ENCODE measurements at places on chromosomes 4 and X.

GRCh38 chr4:77930876-77931275 is 68.2 kb downstream of the MRPL1 start:
- DNase-seq: peak; percentile 2

GRCh38 chr4:110248100-110248499 is 49.7 kb upstream of the ELOVL6 start:
- DNase-seq: no peak

GRCh38 chrX:63959975-63960374 is 175.0 kb upstream of the ARHGEF9 start:
- no peak for DNase-seq

GRCh38 chr4:111020961-111021360 is 398.1 kb upstream of the PITX2 start:
- DNase-seq: no peak

GRCh38 chrX:127038065-127038464 is 218.5 kb downstream of the PRR32 start:
- DNase-seq: no peak

DNA sequence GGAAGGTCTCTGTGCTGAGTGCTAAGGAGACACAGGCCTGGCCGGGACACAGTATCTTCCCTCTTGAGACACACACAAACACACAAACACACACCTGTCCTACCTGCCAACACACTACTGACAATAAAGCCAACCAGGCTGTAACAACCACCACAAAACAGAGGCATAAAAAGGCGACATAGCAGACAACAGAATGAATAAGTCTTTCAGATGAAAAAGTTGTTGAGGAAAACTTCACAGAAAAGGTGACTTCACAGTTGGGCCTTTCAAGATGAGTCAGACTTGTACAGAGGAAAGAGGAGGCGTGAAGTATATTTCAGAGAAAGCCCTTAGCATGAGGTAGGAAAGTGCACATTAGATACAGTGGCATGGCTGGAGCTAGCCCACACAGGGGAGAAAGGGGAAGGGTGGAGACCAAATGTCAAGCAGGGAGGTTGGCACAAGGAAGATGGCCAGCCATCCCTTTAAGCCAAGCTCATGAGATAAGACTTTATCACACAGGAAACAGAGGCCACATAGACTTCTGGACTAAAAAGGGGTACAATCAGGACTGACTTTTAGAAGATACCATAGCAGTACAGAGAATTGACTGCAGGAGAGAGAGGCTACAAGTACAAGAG is 54.0 kb downstream of the SLC9A7 start:
- peak; percentile 50 for DNase-seq

GRCh38 chr4:153512952-153513500 is 46.9 kb downstream of the TMEM131L start:
- DNase-seq: no peak

DNA sequence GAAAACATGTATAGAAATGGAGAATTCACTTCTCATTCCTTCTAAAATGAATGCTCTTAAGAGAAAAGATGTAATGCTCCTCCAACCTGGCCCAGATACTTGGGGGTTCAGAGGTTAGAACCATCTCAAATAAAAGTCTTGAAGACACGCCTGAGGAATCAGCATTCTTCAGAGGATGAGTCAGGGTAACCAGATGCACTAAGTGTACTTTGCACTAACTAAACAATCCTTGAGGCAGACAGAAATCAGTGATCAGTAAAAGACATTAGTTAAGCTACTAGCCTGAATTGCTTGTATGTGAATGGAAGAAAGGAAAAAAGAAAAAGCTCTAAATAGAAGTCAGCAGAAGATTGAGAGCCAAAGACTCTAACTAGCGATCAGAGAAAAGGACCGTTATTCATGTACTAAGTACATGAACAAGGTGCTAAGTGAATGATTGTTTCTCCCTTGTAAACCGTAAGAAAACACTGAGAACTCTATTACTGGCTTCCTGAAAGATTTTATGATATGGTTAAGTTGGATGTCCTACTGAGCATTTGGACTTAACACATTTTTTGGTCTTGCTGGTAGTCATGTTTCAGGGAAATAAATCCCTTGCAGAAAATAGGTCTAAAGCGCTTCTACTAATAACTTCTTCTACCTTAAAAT is 738.3 kb downstream of the STPG2 start:
- DNase-seq: peak; percentile 21

DNA sequence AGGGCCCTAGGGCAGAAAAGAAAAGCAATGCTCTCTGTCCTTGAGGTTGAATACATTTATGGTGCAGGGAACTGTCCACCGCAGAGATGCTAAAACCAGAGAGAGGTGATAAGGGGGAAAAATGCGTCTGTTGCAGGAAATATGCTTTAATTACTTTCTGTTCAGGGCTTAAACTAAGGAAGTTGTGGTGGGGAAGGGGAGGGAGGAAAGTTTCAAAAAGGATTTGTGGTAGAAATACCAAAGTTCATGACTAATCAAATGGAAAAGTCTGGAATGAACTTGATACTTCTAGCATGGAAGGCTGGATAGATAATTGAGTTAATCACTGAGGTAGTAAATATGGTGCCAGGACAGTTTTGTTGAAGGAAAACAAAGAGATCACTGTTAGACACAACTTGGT is 99.0 kb downstream of the ASB9 start:
- peak; percentile 81 for DNase-seq

DNA sequence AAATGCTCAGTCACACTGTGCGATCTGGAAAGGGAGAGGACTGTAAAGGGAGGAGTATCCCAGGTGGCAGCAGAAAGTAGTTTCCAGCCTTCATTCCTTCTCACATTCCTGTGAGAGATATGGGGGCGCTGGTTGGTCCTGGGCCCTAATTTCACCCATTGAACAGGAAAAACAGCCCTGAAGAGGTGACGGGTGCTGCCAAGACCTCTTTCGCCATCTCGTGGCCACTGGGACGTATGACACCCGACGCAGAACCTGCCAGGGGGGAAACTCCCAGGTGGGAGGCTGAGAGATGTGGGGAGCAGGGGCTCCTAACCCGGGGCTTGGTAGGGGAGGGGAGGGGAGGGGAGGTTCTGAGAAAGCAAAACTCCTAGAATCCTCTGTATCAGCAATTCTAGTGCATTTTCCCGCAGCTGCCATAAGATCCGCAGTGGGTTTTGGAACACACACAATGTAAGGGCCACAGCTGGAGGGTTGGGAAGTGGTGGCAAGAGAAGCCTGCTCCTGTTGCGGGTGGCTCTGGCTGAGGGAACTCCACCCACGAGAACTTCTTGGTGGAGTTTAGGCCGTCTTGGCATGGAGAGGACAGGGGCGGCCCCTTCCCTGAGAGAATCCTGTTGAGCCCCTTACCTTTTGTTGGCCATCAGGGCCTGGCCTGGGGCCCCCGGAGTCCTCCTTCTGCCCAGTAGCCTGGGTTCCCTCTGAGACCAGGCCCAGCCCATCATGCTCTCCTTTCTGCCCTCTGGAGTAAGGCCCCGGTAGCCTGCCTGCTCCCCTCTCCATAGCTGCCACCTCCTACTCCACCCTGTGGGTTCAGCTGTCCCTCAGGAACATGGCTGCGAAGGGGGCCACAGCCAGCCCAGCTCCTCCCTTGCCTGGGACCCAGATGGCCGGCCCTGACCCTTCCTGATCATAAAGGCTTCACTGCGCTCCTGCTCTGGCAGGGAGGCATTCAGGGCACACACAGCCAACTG is 134.1 kb downstream of the OR13H1 start:
- DNase-seq: peak; percentile 2

DNA sequence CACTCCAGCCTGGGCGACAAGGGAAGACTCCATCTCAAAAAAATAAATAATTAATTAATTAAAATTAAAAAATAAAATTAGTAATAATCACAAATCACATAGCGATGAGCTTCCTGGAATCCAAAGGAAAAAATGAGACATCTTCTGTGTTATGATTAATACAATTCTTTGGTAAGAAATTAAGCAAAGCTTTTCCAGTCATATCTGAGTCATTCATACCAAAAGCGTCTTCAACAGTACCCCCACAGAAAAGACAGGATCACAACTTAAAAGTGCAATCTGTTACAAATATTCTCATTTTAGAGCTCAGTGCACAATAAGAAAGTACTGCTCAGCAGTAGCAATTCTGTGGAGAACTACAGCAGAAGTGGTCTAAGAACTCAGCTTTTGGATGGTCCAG is 168.5 kb upstream of the MXRA5 start:
- no peak for DNase-seq

DNA sequence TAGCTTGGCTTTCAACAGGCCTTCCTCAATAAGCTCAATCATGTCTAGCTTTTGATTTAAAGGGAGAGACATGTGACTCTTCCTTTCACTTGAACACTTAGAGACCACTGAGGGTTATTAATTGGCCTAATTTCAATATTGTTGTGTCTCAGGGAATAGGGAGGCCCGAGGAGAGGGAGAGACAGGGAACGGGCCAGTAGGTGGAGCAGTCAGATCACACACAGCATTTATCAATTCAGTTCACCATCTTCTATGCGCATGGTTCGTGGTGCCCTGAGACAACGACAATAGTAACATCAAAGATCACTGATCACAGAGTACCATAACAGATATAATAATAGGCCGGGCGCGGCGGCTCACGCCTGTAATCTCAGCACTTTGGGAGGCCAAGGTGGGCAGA is 17.8 kb downstream of the ZNF81 start:
- no peak for DNase-seq

DNA sequence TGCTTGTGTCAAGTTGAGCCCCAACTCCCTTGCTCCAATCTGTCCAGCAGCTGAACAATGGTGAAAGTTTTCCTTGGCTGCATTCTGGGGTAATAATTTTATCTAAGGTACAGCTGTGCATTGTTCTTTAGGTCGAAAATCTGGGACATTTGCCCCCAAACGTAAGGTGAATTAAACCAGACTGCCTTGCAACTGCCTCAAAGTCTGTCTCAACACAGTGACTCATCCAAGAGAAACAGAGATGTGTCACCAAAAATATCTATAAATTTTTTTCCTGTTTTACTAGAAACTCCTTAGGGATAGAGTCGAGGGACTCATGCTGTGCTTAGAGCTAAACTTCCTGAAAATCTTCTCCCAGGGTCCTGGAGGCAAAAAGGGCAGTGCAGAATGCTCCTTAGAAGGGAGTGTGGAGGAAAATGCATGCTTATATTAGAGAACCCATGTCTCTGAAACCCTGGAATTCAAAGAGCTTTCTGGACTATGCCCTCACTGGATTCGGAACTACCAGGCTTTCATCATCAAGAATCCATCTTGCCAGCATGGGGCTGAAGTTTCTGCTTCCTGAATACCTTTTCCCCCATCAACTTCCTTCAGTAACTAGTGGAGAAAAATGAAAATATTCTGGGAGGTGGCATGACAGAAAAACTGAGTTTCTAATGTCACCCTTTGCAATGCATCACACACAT is 115.7 kb downstream of the PALLD start:
- peak; percentile 82 for DNase-seq

GRCh38 chrX:106144755-106145639 is 23.1 kb upstream of the PWWP3B start:
- DNase-seq: no peak

DNA sequence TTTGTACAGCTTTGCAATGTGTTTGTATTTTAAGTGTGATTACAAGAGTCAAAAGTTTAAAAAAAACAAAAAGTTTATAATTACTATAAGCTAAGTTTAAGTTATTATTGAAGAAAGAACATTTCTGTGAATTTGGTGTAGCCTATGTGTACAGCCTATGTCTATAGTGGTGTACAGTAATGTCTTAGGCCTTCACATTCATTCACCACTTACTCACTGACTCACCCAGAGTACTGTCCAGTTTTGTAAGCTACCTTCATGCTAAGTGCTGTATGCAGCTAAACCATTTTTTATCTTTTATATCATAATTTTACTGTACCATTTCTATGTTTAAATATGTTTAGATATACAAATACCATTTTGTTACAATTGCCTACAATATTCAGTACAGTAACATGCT is 182.3 kb downstream of the RPA4 start:
- peak; percentile 0 for DNase-seq

GRCh38 chr4:8370106-8370787 is 70.3 kb downstream of the ACOX3 start:
- no peak for DNase-seq

DNA sequence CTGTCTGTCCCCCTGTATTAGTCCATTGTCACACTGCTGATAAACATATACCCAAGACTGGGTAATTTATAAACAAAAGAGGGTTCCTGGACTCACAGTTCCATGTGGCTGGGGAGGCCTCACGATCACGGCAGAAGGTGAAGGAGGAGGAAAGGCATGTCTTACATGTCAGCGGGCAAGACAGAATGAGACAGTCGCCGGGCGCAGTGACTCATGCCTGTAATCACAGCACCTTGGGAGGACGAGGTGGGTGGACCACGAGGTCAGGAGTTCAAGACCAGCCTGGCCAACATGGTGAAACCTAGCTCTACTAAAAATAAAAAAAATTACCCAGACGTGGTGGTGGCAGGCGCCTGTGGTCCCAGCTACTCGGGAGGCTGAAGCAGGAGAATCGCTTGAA is 24.7 kb downstream of the IL3RA start:
- peak; percentile 55 for DNase-seq

GRCh38 chrX:42577936-42578470 is 200.0 kb downstream of the PPP1R2C start:
- DNase-seq: peak; percentile 2

Data from HT1080 (cell line).